ENCODE measurements at places on chromosomes 13 and 19. TPM values are rescaled to one million over a fixed set of nuclear protein-coding genes. Genes with fewer than 3 reads are reported as not detected.

IGFLR1 gene
- 1.0 TPM for polyA plus RNA-seq

ETV2 gene
- 0.70 TPM for polyA plus RNA-seq

KBTBD7 gene
- 23.7 TPM for polyA plus RNA-seq

LRRC25 gene
- not detected for polyA plus RNA-seq

Measured in Purkinje cell (primary cell).